H9 (cell line): ENCODE measurements at places on chromosomes 4 and X.

GRCh38 chr4:54940996-54941865, 184.2 kb downstream of the KDR start:
- DNase-seq, result no peak

- no peak for DNase-seq
These were observed 25.5 kb upstream of the ZNF330 start for GRCh38 chr4:141195095-141195707.

DNA sequence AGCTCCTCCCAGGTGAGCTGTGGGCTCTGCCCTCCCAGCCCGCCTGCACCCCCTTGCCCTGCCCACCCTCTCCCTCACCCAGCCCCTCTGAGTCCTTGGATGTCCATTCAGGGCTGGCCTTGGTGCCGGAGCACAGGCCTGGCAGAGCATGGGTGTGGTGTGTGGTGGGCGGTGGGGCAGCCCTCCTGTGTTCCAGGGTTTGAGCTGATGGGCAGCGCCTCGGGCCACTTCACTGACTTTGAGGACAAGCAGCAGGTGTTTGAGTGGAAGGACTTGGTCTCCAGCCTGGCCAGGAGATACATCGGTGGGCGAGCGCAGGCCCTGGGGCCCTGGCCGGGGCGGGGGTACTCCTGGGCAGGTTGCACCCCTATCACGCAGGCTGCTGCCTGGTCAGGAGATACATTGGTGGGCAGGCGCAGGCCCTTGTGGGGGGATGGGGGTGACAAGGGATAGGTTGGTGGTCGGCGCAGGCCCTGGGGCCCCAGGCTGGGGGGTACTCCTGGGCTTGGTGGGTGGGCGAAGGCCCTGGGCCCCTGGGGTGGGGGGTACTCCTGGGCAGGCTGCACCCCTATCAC, 7.6 kb upstream of the SLC26A1 start:
- DNase-seq, result no peak

GRCh38 chr4:79528241-79528706, 120.2 kb upstream of the GK2 start:
- DNase-seq, result no peak

DNA sequence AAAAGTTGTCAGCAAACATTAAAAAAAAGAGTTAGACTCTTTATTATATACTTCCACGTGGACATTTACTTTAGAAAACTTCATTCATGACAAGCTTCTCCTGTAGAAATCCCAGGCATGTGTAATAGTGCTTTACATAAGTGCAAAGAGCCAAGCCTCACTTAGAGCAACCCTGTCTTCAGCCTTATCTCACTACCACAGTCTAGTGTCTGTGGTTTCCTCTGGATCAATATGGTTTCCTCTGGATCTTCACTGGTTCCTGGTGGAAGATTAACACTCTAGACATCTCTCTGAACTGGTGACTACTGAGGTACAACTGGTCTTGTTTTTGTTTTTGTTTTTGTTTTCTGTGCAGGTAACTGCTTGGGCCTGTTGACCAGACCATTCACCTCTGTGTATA, 18.4 kb upstream of the ARMCX5 start:
- no peak for DNase-seq

DNA sequence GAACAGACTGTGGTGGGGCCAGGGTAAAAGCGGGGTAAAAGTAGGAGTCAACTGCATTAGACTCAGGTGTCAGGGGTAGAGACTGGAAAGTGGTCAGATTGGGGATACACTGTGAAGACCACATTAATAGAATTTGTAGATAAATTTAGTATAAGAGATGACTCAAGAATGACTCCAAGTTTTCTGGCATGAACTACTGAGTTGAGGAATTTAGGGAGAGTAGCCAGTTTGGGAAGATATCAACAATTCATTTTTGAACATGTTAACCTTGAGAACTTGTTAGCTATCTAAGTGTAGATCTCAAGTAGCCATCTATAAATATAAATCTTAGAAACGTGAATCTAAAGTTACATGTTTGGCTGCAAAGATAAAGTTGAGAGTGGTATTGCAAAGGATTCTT, 206.9 kb upstream of the HCCS start:
- no peak for DNase-seq

DNA sequence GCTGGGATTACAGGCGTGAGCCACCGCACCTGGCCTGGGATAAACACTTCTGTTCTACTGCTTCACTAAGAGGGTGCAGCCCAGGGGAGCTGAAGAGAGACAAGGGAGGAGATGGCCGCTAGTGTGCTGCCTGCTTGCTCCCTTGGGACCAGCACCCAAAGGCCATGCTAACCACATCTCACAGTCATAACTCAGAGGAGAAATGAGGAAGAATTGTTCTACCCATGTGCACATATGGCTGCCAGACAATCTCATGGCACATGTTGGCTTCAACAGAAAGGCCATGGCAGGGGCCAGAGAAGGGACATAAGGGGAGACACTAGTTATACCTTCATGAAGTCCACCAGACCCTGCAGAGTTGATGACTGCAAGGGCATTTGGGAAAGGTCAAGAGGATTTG, 22.4 kb downstream of the CLDN22 start:
- no peak for DNase-seq

GRCh38 chr4:101334963-101335572, 12.3 kb downstream of the PPP3CA start:
- no peak for DNase-seq

- no peak for DNase-seq
These were observed 89.9 kb upstream of the FAT1 start for GRCh38 chr4:186813377-186814068.

- DNase-seq, result no peak
These were observed 20.2 kb downstream of the WDR1 start for GRCh38 chr4:10096201-10096977.

- no peak for DNase-seq
These were observed 81.2 kb downstream of the SHISA3 start for GRCh38 chr4:42478509-42478908.

GRCh38 chr4:40769266-40769665, 19.5 kb downstream of the NSUN7 start:
- DNase-seq, result no peak

DNA sequence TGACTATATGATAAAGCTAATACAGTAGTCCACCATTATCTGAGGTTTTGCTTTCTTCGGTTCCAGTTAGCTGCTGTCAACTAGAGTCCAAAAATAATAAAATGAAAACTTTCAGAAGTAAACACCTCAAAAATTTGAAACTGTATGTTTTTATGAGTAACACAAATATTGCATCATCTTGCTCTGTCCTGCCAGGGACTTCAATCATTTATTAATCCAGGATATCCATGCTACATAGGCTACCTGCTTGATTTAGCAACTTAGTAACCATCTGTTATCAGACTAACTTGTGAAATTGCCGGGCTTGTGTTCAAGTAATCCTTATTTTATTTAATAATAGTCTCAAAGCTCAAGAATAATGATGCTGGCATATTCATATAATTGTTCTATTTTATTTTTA, 1537.8 kb upstream of the PABPC4L start:
- DNase-seq, result no peak

- no peak for DNase-seq
These were observed 118.6 kb downstream of the PTTG2 start for GRCh38 chr4:38078590-38079421.

DNA sequence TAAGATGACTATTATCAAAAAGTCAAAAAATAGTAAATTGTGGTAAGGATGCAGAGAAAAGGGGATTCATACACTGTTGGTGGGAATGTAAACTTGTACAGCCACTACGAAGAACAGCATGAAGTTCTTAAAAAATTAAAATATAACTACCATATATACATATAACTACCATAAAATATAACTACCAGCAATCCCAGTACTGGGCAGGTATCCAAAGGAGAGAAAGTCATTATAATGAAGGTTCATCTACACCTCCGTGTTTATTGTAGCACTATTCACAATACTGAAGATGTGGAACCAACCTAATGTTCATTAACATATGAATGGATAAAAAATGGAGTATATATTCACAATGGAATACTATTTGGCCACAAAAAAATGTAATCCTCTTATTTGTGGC, 360.9 kb upstream of the CT83 start:
- no peak for DNase-seq

- DNase-seq, result peak; percentile 20
These were observed 113.9 kb downstream of the CPZ start for GRCh38 chr4:8706216-8707044.

- no peak for DNase-seq
These were observed 35.2 kb downstream of the PDS5A start for GRCh38 chr4:39942507-39942906.
